ENCODE measurements at places on chromosomes 13 and 19. TPM values are rescaled to one million over a fixed set of nuclear protein-coding genes. Genes with fewer than 3 reads are reported as not detected.

- no peaks in the 10 kb centered on the region for H3K36me3 ChIP-seq
- no peak overlapping the region for H3K4me3 ChIP-seq
- peak; percentile 65 for DNase-seq
- H3K4me1 ChIP-seq = no peaks in the 10 kb centered on the region
- no peaks in the 10 kb centered on the region for H3K27me3 ChIP-seq
Observed at GRCh38 chr13:98813993-98814392, 61.5 kb upstream of the SLC15A1 start.

DNA sequence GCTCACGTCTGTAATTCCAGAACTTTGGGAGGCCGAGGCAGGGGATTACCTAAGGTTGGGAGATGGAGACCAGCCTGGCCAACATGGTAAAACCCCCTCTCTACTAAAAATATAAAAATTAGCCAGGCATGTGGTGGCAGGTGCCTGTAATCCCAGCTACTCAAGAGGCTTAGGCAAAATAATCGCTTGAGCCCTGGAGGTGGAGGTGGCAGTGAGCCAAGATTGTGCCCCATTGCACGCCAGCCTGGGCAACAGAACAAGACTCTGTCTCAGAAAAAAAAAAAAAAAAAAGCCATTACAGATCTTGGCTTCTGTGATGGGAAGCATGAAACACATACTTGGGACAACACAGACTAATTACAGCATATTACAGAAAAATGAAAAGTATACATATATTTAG, 1404.5 kb upstream of the SPRY2 start:
- H3K27me3 ChIP-seq = no peaks in the 10 kb centered on the region
- DNase-seq = no peak
- no peak overlapping the region for H3K4me3 ChIP-seq
- no peaks in the 10 kb centered on the region for H3K4me1 ChIP-seq
- no peaks in the 10 kb centered on the region for H3K36me3 ChIP-seq

DNA sequence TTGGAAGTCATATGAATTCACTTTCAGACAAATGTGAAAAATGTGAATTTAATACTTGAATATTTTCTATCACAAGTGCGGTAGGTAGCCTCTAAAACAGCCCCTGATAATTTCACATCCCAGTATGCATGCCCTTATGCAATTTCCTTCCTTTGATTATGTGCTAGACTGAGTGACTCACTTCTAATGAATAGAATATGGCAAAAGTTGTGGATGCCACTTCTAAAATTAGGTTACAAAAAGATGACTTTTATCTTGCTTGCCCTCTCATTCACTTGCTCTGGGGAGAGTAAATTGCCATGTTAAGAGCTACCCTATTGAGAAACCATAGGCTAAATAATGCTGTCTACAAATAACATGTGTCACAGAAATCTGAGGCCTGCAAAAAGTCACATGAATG, 402.5 kb upstream of the PCDH9 start:
- H3K36me3 ChIP-seq = no peaks in the 10 kb centered on the region
- no peak overlapping the region for H3K4me3 ChIP-seq
- no peak overlapping the region for H3K27ac ChIP-seq
- no peak for DNase-seq
- no peaks in the 10 kb centered on the region for H3K4me1 ChIP-seq

DNA sequence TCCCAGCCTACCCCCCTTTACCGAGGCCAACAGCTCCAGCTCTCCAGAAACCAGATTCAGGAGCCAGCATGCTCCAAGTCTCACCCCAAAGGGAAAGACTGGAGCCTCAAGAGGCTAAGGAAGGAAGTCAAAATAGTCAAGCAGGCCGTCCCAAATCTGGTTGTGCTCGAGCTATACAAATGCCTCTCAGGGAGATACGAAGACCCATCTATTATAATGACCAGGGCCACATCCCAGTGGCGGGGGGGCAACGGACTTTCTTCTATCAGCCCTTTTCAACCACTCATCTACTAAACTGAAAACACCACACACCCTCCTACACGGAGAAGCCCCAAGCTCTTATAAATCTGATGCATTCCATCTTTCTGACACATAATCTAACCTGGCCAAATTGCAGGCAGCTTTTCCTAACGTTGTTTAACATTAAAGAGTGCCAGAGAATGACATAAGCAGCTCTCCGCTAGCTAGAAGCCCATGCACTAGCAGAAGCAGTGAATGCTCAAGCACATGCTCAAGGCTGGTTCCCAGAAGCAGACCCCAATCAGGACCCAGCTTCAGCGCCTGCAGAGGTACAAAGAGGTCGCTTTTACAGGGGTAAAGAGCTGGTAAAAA, 104.6 kb upstream of the ZNF98 start:
- H3K27me3 ChIP-seq = no peaks in the 10 kb centered on the region
- H3K4me1 ChIP-seq = no peaks in the 10 kb centered on the region
- no peak overlapping the region for H3K4me3 ChIP-seq
- H3K36me3 ChIP-seq = no peaks in the 10 kb centered on the region
- H3K27ac ChIP-seq = no peak overlapping the region

DNA sequence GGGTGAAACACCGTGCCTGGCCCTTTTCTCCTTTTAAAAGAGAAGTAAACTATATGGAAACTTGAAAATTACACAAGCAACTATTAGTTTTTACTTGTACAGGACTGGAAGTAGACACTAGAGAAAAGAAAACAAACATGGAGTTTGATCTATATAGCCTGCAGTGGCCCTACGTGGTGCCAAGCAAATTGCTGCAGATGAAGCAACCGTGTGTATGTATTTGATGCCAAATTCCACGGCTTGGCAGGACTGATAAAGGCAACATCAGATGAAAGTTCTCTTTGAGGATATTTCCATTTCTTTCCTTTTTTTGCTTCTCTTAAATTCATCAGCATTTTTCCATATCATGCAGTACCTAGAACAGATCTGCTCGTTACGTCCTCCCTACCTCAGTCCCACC, 49.8 kb downstream of the ATP8A2 start:
- H3K4me3 ChIP-seq = no peak overlapping the region
- no peak overlapping the region for H3K27ac ChIP-seq
- no peaks in the 10 kb centered on the region for H3K36me3 ChIP-seq
- peaks cover 10% of the 10 kb centered on the region for H3K27me3 ChIP-seq
- no peaks in the 10 kb centered on the region for H3K4me1 ChIP-seq

GRCh38 chr19:29843180-29844051, 31.6 kb downstream of the CCNE1 start:
- DNase-seq = peak; percentile 76
- no peaks in the 10 kb centered on the region for H3K36me3 ChIP-seq
- H3K4me1 ChIP-seq = peaks cover 27% of the 10 kb centered on the region
- H3K27me3 ChIP-seq = no peaks in the 10 kb centered on the region
- no peak overlapping the region for H3K4me3 ChIP-seq

GRCh38 chr13:76329004-76329403, 557.2 kb downstream of the KCTD12 start:
- no peak overlapping the region for H3K27ac ChIP-seq
- no peak overlapping the region for H3K4me3 ChIP-seq
- H3K36me3 ChIP-seq = no peaks in the 10 kb centered on the region
- no peak for DNase-seq
- H3K27me3 ChIP-seq = no peaks in the 10 kb centered on the region

- H3K27me3 ChIP-seq = no peaks in the 10 kb centered on the region
- H3K27ac ChIP-seq = no peak overlapping the region
- no peak overlapping the region for H3K4me3 ChIP-seq
- H3K4me1 ChIP-seq = no peaks in the 10 kb centered on the region
- no peaks in the 10 kb centered on the region for H3K36me3 ChIP-seq
Observed at GRCh38 chr13:90008707-90009149, 1338.8 kb upstream of the MIR17HG start.

DNA sequence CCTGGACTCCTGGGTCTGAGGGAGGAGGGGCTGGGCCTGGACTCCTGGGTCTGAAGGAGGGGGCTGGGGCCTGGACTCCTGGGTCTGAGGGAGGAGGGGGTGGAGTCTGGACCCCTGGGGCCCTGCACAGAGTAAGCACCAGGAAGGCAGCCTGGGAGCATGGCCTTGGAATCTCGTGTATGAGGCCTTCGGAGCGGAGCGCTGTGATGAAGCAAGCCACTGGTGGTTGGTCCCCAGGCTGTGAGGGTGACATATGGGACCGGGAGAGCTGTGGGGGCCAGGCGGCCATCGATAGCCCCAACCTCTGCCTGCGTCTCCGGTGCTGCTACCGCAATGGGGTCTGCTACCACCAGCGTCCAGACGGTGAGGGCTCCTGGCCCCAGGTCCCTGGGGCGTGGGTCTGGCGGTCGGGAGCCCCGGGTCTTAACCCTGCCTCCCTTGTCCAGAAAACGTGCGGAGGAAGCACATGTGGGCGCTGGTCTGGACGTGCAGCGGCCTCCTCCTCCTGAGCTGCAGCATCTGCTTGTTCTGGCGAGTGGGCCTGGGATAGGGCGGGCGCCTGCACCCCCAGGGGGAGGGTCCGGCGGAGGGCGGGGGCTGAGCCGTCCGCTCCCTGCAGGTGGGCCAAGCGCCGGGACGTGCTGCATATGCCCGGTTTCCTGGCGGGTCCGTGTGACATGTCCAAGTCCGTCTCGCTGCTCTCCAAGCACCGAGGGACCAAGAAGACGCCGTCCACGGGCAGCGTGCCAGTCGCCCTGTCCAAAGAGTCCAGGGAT, 918 bp downstream of the TMEM190 start:
- H3K36me3 ChIP-seq = no peaks in the 10 kb centered on the region
- no peak overlapping the region for H3K4me3 ChIP-seq
- peaks cover 13% of the 10 kb centered on the region for H3K27me3 ChIP-seq
- H3K27ac ChIP-seq = no peak overlapping the region

GRCh38 chr19:27890696-27891095, 1322.3 kb downstream of the UQCRFS1 start:
- H3K27ac ChIP-seq = no peak overlapping the region
- H3K4me3 ChIP-seq = no peak overlapping the region

DNA sequence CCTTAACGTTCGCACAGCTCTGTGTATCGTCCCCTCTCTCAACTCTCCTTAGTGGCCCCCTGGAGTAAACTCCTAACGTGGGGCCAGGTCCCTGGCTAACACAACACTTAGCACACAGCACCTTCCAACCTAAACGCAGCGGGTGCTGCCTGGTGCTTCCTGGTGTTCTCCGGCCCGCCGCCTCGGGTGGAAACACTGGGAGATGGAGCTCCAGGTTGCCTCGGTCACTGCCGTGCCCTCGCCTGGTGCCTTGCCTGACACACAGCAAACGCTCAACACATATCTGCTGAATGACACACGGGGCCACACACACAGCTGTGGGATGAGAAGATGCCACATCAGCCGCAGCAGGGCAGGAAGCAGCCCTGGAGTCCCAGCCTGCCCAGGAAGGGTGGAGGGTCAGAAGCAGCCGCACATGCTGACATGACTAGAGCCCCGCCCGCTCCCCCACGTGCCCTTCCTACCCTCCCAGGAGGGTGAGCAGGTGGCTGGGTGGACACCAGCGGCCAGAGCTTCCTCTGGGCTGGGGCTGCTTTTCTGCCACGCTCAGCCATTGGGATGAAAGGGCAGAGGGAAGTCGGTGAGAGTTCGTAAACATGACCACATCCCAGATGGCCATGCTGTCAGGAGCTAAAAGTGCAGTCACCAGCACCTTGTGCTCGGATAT, 6.6 kb downstream of the PEPD start:
- H3K4me3 ChIP-seq = no peak overlapping the region
- H3K27ac ChIP-seq = no peak overlapping the region
- no peaks in the 10 kb centered on the region for H3K27me3 ChIP-seq
- H3K4me1 ChIP-seq = no peaks in the 10 kb centered on the region

DNA sequence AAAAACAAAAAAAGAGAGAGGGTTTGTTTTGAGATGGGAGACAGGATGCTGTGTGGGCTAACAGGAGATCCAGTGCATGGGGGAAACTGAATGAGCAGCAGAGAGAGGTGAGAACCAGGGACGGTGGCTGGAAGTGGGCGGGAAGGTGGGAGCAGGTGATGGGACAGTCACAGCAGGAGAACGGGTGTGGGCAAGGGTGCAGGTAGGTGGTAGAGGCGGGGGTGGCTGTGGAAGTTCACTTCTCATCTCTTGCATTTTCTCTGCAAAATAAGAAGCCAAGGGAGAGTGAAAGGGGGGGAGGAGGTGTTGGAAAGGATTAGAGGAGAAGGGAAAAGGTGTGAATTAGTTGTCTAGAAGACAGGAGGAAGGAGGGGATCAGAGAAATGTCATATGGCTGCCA, 21.9 kb downstream of the FBXO17 start:
- peaks cover 16% of the 10 kb centered on the region for H3K4me1 ChIP-seq
- H3K27ac ChIP-seq = no peak overlapping the region
- H3K27me3 ChIP-seq = no peaks in the 10 kb centered on the region
- H3K36me3 ChIP-seq = no peaks in the 10 kb centered on the region

GRCh38 chr13:45361596-45362206, 20.7 kb upstream of the TPT1 start:
- no peak overlapping the region for H3K27ac ChIP-seq
- no peaks in the 10 kb centered on the region for H3K4me1 ChIP-seq
- no peak for DNase-seq

DNA sequence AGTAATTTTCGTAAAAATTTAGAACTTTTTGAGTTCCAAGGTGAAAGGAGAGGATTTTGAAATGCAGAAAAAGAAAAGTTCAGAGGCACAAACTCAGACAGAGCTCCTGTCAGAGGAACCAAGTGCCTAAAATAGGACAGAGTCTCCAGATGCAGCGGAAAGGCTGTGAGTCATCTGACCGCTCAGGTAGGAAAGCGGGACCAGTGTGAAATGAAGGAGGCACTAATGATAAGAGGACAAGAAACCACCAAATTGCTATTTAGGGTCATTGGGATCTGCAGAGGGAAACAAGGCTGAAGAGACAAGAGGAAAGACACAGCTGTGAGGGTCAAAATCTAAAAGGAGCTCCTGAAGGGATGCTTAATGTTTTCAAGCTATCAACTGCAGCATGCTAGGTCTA, 34.9 kb downstream of the IRS2 start:
- H3K4me1 ChIP-seq = no peaks in the 10 kb centered on the region
- H3K27me3 ChIP-seq = no peaks in the 10 kb centered on the region
- peaks cover 4% of the 10 kb centered on the region for H3K36me3 ChIP-seq
- no peak for DNase-seq
- H3K27ac ChIP-seq = no peak overlapping the region
- no peak overlapping the region for H3K4me3 ChIP-seq

DNA sequence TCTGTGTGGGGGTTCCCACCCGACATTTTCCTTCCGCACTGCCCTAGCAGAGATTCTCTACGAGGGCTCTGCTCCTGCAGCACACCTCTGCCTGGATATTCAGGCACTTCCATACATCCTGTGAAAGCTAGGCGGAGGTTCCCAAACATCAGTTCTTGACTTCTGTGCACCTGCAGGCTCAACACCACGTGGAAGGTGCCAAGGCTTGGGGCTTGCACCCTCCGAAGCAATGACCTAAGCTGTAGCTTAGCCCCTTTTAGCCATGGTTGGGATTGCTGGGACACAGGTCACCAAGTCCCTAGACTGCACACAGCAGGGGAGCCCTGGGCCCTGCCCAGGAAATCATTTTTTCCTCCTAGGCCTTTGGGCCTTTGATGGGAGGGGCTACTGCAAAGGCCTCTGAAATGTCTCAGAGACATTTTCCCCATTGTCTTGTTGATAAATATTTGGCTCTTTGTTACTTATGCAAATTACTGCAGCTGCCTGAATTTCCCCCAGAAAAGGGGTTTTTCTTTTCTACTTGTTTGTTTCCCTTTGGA, 1004.8 kb downstream of the OLFM4 start:
- DNase-seq = no peak
- no peaks in the 10 kb centered on the region for H3K36me3 ChIP-seq
- no peaks in the 10 kb centered on the region for H3K4me1 ChIP-seq
- H3K27me3 ChIP-seq = no peaks in the 10 kb centered on the region
- no peak overlapping the region for H3K4me3 ChIP-seq

LILRA1 gene
- total RNA-seq = not detected

ZNF738 gene
- 18.4 TPM for total RNA-seq

CEACAM21 gene
- not detected for total RNA-seq

KCNC3 gene
- total RNA-seq = 0.24 TPM

TMEM238 gene
- 1.8 TPM for total RNA-seq

NPAS1 gene
- 0.20 TPM for total RNA-seq
